ENCODE measurements at places on chromosomes 12 and 14.

DNA sequence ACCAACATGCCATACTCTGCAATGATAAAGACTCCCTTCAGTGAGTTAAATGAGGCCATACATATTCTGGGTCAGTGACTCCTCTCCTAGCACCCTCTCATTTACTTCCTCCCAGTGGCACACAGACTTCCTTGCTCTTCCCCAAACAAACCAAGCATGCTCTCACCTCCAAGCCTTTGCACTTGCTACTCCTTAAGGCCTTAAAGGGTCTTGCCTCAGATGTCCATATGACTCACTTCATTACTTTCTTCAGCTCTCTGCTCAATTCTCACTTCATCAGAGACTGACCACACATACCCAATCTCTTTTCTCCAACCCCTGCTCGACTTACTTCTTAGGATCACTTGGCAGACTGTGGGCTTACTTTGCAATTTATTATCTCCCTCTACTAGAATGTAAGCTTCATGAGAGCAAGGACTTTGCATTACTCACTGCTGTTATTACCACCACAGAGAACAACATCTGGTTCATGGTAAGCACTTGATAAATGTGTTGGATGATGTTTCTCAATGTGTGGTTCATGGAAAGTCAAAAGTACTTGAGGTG, 22.8 kb downstream of the DDX24 start:
- DNase-seq = no peak

DNA sequence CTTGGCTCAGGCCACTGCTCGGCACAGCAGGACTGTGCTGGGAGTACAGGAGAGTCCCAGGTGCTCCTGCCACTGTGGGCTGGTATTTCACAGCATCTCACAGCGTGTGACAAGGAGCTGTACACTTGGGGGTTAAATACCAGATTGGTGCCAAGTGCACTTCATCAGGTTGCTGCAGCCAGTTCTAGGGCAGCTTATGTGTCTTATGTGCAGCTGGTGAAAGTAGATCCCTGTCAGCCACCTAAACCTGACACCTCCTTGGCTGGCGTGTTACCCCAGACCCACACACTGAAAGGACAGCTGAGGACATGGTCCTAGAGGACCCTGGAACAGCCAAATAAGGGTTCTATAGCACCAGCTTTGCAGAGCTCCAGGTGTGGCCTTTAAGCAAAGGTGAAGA, 18.9 kb downstream of the PLEKHH1 start:
- DNase-seq = no peak

- DNase-seq = no peak
Measured at GRCh38 chr14:103576371-103577024, 13.7 kb downstream of the COA8 start.

- no peak for DNase-seq
Measured at GRCh38 chr12:63129927-63130326, 21.1 kb downstream of the AVPR1A start.

GRCh38 chr12:5247144-5247543, 184.8 kb upstream of the NTF3 start:
- DNase-seq = no peak

- no peak for DNase-seq
Measured at GRCh38 chr14:29454026-29454693, 473.5 kb downstream of the PRKD1 start.

GRCh38 chr14:104289507-104289906, 151.1 kb downstream of the KIF26A start:
- no peak for DNase-seq

- peak; percentile 2 for DNase-seq
Measured at GRCh38 chr12:39451977-39452376, 9.1 kb upstream of the KIF21A start.

- DNase-seq = no peak
Measured at GRCh38 chr14:57863471-57863870, 2.4 kb downstream of the SLC35F4 start.

- no peak for DNase-seq
Measured at GRCh38 chr14:92774572-92774971, 19.5 kb upstream of the GOLGA5 start.

GRCh38 chr14:65291531-65291930, 121.0 kb upstream of the FUT8 start:
- DNase-seq = no peak

DNA sequence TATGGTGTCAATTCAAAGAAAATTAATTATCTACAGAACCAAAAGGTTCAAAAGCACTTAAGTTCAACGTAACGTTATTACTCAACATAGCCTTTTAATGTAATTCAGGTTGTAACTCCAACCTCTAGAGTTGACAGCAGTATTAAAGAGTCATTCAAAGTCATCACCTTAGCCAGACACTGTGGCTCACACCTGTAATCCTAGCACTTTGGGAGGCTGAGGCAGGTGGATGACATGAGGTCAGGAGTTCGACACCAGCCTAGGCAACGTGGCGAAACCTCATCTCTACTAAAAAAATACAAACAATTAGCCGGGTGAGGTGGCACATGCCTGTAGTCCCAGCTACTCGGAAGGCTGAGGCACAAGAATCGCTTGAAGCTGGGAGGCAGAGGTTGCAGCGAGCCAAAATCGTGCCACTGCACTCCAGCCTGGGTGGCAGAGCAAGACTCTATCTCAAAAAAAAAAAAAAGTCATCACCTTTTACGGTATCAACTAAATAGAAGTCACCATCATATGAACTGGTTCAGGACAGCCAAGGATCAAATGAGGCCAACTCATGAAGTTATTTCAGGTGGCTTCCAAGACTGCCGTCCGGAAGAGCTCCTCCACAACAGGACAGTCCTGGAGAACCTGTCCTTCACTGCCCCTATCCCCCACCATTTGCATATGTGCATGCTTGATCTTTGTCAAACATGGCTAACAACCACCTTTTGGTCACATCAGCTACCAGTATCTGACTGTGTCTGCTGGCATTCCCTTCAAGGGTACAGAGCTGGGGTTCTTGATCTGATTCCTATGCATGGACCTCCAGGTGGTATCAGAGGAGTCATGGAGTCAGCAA, 4.2 kb downstream of the PPTC7 start:
- no peak for DNase-seq

DNA sequence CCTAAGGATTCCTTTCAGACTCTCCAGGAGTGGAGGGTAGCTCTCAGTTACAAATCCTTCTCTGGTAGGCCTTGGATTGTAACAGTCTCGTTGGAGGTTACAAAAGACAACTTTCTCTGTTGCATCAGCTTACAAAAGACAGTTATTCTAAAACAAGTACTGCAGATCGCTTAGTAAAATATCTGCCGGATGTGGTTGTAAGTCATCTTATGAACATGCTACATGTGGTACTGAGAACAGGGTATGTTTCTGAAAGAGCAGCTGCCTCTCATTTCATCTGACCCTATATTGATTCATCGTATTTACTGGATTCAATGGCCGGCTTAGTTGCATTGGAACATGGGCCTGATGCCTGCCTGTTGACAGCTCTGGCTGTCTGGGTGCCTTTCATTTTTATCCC, 157.4 kb downstream of the PTCSC3 start:
- DNase-seq = no peak
